T follicular helper cell (primary cell): ENCODE measurements at places on chromosomes 5 and 9.

GRCh38 chr5:116699332-116699731, 124.7 kb upstream of the SEMA6A start:
- no peak for DNase-seq

- DNase-seq, result no peak
Measured at GRCh38 chr5:111942201-111942600, 185.2 kb upstream of the NREP start.

DNA sequence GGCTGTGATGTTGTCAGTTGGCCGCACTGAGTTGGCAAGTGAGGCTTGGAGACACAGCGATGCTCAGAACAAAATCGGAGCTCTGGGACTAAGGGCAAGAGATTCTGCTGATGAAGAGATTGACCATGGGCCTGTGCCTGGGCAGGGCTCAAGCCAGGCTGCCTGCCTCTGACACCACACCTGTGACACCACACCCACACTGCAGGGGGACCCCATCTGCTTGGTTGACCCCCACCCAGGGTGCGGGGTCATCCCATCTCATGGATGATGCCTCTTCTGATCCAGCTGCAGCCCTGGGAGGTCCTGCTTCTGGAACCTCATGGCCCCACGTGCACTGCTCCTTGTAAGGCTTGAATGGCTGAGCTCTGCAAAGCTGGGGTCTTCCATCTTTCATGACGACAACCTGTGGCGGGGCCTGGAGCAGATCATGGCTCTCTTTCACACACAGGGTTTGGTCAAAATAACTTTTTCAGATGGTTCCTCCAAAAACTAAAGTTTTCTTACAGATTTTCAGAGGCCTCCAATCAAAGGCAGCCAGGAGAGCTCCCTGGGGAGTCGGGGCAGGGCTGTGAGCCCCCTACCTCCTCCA, 185.2 kb downstream of the GADD45G start:
- no peak for DNase-seq

DNA sequence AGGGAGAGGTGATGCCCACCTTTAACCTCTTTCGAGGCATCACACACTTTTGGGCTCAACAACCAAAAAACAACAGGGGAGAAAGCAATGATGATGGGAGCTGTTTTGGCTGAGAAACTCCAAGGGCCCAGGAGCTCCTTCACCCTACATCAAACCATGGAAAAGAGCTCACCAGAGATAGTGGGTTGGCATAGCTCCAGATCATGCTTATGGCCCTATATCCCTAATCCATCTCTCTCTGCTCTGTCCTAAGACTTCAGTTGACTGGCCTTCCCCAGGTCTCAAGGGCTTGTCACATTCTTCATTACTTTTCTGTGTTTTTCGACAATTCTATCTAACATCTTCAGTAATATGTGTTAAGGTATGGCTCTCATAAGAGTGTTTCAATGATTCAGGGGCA, 5.7 kb upstream of the CTSL start:
- DNase-seq, result no peak

DNA sequence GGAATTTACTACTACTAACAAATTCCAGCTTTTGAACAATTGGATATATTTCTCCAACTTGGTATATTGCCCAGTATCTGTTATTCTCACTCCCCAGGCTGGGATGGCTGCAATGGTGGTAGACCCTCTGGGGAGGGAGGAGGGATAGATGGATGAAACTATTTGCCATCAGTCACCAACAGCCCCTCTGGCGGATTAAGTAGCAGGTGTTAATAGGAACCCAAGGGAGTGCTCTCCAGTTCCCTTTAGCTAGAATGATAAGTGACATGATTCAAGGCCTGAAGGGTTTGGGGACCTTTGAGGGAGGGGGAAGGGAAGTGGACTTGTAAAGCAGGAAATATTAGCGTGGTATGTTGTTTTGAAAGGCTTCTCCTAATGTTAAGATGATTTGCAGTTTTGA, 824.0 kb upstream of the ARRDC3 start:
- DNase-seq, result no peak

GRCh38 chr9:84953797-84954705, 284.5 kb downstream of the NTRK2 start:
- peak; percentile 3 for DNase-seq

DNA sequence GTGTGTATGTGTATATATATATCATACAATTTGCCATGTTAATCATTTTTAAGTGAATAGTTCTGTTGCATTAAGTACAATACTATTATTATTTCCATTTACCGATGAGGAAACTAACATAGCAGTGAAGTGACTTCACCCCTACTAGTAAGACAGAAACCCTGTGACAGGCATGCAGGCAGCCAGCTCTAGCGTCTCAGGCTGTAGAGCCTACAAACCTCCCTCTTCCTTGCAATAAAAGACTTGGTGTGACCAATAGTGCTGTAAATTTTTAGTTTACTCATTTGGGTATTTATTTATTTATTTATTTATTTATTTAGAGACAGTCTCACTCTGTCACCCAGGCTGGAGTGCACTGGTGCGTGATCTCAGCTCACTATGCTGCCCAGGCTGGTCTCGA, 24.7 kb downstream of the FNBP1 start:
- DNase-seq, result no peak

DNA sequence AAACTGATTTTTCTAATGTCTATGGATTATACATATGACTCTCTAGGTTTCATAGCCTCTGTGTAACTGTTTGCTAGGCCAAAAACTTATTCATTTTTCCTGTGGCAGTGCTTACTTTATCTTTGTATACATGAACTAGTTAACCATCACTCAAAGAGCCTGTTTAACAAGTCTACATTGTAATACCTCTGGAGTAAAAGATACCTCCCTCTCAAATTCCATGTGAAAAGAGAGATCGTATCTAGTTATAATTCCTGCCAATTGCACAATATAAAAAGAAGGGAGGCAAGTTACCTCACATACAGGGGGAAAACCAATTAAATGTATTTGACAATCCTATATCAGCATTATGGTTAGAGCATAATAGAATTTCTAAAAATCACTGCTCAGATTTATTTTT, 271.9 kb upstream of the ST8SIA4 start:
- DNase-seq, result no peak

DNA sequence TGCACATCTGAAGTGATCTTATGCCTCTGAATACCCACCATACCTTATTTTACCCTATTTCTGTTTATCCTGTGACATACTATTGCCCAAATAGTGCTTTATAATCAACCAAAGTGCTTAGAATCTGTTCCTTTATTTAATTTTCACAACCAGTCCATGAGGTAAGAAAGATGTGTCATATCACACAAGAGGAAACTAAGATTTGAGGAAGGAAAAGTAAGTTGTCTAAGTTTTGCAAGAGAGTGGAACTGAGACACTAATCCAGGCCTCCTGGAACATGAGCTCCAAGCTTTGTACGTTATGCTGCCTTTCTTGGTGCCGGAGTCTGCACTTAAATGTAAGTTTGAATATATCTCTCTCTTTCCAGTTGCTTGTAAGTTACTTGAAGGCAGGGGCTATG, 17.2 kb downstream of the KDM3B start:
- no peak for DNase-seq

DNA sequence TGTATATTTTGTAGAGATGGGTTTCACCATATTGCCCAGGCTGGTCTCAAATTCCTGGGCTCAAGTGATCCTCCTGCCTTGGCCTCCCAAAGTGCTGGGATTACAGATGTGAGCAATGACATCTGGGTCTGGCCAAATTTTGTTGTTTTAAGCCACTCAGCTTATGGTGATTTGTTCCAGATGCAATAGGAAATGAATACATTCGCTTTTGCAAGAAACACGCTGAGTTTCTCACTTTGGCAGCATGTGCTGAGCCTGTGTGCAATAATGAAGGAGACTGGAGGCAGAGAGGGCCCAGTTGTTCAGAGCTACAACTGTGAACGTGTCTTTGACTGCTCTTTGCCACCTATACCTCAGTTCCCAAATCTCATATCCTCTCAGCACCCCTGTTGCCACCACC, 56.4 kb downstream of the KIF4B start:
- DNase-seq, result no peak

DNA sequence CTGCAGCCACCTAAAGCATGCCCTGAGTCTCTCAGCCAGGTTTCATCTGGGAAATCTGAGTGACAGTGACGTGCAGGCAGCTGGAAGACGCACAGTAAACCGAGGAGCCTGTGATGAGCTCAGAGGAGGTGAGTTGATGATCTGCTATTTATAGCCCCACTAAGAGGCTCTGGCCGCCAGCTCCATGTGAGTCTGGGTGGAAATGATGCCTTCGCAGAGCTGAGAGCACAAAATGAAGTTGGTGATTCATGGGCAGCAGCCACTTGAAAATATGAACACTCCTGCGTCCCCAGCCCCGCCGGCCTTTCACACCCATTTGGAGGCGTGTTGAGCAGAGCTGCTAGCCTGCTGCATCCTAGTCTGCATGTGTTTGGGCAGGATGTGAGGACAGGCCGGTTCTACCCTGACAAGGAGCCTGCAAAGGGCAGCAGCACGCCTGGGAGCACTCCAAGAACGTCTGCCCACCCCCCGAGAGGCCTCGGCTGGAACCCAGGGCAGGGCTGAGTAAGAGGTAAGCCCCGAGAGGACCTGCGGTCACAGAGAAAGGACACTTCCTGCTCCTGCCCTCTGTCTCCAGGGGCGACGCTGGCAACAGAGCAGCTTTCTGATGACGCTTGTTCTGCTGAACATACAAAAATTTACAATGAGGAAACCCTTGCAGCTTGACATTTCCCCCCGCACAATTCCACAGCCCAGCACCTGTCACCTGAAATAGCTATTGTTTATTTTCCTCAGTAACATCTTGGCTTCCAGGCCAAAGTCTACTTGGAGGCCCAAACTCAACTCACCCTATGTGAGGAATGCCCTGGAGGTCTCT, 25.1 kb upstream of the CDKN2AIPNL start:
- peak; percentile 18 for DNase-seq

DNA sequence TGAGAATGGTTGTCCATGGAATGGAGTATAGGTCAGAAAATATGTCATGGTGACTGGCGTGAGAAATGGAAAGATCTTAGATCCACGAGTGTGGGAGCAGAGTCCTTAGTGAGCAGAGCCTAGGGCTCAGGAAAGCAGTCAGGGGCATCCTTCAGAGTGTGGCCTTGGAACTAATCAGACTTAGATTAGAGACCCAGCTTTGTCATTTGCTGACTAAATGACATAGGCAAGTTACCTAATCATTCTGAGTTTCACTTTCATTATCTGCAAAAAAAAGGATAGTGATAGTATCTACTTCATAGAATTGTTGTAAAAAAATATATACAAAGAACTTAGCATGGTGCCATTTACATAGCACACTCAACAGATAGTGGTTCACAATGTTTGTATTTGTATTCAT, 24.3 kb upstream of the SLIT3 start:
- DNase-seq, result no peak
